ENCODE measurements at places on chromosomes 3 and 15. TPM values are rescaled to one million over a fixed set of nuclear protein-coding genes. Genes with fewer than 3 reads are reported as not detected.

The MESP2 gene
- total RNA-seq, result 0.25 TPM

The GABRR3 gene
- total RNA-seq, result not detected

The POC1A gene
- total RNA-seq, result 7.8 TPM

The ELP6 gene
- total RNA-seq, result 31.5 TPM

The SNRPN gene
- total RNA-seq, result 171 TPM

The CACNA1D gene
- total RNA-seq, result 0.44 TPM

The IL12A gene
- 0.19 TPM for total RNA-seq

The C3orf22 gene
- not detected for total RNA-seq

The SPINT1 gene
- total RNA-seq, result 0.26 TPM

All from aortic smooth muscle cell (primary cell).